ENCODE measurements at places on chromosomes 2 and 18.

GRCh38 chr18:25126751-25127150, 225.2 kb downstream of the ZNF521 start:
- no peak for DNase-seq

GRCh38 chr18:21391074-21391673, 149.1 kb downstream of the GREB1L start:
- peak; percentile 2 for DNase-seq

GRCh38 chr2:175575346-175576258, 394.1 kb upstream of the ATP5MC3 start:
- no peak for DNase-seq

DNA sequence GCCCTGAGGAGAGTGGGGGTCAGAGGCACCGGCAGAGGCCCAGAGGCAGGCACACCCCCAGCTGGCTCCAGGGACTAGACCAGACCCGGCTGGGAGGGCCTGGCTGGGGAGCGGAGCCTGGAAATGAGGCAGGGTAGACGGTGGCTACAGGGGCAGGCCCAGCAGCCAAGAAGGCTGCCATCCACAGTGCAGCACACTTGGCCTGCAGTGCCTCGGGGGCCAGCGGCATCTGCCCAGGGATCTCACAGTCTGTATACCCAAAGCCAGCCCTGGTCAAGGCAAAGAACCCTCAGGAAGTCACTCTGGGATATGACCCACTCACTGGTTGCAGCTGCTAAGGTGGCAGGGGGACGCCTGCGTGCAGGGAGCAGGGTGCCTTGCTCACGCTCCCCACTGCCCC, 17.8 kb downstream of the PER2 start:
- DNase-seq: no peak
